SHP77 (cell line): ENCODE measurements at places on chromosomes 5 and 9.

- no peak for DNase-seq
These were observed 10.6 kb downstream of the AFAP1L1 start for GRCh38 chr5:149282027-149282965.

- DNase-seq: no peak
These were observed 12.2 kb upstream of the MARCHF3 start for GRCh38 chr5:127042593-127042992.

DNA sequence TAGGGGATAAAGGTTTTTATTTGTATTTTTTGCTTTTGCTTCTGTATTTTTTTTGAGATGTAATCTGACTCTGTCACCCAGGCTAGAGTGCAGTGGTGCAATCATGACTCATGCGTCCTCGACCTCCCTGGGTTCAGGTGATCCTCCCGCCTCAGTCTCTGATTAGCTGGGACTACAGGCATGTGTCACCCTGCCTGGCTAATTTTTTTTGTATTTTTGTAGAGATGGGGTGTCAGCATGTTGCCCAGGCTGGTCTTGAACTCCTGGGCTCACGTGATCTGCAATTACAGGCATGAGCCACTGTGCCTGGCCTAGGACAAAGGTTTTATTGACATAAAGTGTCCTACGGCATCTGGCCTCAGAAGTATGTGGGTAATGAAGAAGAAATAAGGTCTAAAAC is 297.1 kb upstream of the C9orf72 start:
- DNase-seq: no peak

DNA sequence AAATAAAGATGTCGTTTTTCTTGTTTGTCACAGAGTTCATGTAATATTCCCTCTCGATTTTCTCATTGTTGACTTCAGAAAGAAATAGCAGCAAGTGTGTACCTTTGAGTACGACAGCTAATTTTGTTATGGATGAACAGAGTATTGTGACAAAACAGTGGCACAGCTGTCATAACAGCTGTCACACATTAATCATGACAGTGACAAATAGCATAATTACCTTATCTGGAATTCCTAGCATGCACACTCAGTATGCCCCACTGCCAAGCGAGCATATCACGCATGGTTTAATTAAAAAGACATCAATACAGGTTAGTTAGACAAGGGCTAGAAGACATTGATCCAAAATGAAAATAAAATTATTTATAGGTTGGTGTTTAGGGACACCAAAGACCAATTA is 375.1 kb downstream of the SPATA31D1 start:
- DNase-seq: no peak

GRCh38 chr5:15634591-15635288 is 134.8 kb downstream of the FBXL7 start:
- DNase-seq: no peak

DNA sequence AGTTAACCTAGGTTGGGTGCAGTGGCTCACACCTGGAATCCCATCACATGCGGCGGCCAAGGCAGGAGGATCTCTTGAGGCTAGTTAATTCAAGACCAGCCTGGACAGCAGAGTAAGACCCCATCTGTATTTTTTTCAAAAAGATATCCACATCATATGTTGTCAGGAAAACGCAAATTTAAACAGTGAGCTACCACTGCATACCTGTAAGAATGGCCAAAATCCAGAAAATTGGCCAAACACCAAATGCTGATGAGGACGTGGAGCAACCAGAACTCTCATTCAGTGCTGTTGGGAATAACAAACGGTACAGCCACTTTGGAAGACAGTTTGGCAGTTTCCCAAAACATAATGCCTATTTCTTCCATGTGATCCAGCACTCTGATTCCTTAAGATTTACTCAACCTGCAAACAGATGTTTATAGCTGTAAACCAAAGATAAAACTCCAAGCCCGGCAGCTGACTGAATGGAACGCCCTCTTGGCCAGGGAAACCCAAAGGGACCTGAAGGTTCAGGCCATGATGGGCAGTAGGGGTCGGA is 12.4 kb downstream of the CEL start:
- DNase-seq: no peak

GRCh38 chr9:84139296-84140070 is 158.9 kb downstream of the RMI1 start:
- peak; percentile 8 for DNase-seq

- no peak for DNase-seq
These were observed 26.9 kb downstream of the ROR2 start for GRCh38 chr9:91923145-91923544.

DNA sequence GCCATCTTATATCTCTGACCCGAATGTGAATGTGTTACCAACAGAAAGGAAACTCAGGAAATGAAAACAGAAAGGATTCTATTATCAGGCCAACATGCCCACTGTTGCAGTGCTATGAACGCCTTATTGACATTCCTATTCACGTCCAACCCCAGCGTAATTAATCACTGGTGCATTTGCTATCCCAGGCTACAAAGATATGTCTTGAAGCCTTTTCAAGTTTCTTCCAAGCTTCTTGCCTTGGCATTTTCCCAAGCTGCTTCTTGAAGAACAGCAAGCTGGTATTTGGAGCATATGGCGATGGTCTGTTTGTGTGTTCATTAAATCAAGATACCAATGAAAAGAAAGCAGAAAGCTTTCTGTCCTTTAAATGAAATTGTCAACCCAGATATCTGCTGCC is 579.2 kb upstream of the ZNF462 start:
- no peak for DNase-seq

GRCh38 chr5:167143716-167144115 is 1147.7 kb upstream of the WWC1 start:
- no peak for DNase-seq

DNA sequence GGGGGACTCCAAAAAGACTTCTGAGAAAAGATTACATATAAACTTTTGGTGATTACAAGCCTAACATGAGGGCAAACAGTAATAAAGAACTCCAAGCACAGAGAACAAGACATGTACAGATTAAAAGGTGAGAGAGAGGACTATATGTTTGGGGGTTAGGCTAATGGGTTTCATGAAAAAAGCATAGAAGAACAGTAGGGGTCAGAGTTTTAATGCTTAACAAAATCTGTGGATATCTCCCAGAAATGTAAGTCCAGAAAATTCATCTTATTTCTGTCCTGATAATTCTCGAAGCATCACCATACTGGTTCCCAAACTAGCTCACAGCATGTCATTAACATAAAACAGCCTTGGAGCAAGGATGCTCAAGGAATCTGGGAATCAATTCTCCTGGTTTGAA is 137.2 kb downstream of the ARRDC3 start:
- no peak for DNase-seq

DNA sequence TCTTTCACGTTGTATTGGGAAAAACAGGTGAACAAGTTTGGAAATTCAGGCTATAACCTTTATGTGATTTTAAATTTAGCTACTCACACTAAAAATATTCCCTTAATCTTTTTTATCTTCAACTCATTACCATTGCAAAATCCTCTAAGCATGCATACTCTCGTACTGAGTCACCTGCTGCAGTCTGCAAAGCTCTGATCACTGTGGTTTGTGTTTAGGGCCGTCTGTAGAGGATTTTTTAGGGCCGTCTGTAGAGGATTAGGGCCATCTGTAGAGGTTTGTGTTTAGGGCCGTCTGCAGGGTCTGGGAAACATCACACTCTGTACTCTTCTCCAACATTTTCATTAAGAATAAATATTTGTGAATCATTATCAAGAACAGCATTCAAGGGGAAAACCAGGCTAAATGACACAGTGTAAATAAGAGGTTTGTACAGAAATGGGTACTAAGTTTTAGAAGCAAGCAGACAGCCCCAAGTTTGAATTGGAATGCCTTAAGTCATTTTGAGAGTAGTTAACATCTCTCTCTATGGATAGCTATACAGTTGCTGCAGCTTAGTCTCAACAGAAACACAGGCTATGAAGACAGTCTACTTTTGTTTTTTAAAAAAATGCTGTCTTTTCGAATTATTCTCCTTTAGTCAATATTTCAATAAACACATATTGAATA is 155.0 kb upstream of the TSLP start:
- DNase-seq: no peak

DNA sequence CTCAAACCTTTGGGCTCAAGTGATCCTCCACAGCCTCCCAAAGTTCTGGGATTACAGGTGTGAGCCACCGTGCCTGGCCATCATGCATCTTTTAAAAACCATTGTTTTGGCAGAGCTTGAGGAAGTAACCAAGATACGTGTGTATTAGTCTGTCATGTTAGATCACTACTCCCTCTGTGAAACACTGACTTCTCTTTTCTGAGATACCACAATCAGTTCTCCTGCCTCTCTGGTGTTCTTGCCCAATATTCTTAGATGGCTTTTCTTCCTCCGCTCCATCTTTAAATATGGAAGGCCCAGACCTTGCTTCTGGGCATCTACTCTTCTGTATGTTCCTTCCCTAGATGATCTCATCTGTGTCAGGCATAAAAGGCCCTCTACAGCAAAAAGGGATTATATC is 14.2 kb upstream of the CCNB1 start:
- no peak for DNase-seq

DNA sequence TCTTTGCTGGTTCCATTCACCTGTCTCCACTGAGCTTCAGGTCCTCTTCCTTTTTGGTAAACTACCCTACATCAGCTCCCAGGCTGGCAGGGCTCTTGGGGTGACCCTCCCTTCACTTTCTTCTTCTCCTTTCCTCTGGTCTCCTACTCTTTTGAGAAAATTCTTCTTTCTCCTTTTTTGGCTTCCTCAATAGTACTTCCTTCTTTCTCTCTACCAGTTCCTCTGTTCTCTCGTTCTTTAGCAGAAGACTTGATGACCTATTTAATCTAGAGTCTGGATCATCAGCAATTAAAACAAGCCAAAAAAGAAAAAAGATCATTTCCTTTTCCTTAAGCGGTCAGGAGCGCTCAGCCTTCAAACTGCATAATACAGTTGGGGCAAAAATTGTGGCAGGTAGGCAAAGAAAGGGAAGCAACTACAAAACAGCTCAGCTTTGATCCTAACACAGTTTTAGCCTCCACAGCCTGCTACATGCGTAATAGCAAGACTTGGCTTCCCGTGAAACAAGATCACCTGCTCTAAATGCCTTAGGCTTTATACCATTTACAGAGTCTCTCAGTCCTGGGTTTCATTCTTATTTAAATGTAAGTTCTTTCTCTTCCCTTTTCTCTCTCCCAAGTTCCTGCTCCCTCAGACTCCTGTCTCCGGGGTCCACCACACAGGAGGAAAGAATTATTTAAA is 14.0 kb upstream of the GSN start:
- no peak for DNase-seq

- DNase-seq: no peak
These were observed 15.5 kb downstream of the SLC22A4 start for GRCh38 chr5:132309679-132310078.

GRCh38 chr9:89536600-89536999 is 38.7 kb upstream of the SEMA4D start:
- no peak for DNase-seq

- no peak for DNase-seq
These were observed 42.0 kb downstream of the ITK start for GRCh38 chr5:157222506-157223230.

DNA sequence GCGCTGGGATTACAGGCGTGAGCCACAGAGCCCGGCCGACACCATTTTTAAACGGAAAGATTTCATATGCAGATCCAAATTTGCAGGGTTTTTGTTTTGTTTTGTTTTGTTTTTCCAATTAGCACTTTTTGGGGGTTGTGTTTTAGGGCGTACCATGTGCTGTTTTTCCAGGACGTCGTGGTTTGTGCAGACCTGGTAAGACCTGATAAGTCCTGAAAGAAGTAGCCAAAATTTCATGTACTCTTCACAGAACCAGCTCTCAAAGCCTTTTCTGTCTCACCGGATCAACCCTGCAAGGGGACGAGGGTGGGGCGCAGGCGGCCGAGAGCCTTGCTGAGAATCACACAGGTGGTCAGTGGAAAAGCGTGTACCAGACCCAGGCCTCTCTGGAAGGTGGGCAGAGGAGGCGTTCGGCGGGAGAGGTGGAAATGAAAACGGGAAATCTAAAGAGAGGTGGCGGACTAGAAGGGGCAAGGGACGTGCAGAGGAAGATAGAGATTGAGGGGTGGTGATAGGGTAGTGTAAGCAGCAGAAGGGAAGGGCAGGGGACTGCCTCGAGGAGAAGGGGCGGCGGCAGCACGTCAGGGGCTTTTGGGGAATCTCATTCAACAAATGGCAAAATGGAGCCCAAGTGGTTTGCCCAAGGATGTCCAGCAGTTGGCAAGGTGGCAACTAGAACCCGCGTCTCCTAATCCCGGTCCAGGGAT is 1.1 kb upstream of the FAF2 start:
- no peak for DNase-seq

DNA sequence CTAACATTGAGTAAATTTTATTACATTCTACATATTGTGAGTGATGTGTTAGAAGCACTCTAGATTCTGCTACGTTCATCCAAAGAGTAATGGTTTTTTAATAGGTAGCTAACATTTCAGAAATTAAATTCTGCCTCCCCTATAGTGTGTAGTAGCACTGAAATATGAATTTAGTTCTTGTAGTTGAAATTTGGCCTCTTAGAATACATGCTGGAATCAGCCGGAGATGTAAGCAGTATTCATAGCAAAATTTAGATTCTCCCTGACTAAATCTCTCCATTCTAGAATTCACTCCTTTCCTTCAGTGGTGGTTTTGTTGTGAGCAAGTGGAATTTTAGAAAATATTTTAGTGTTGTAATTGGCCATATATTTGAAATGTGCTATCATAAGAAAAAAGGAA is 799.9 kb upstream of the CDH10 start:
- no peak for DNase-seq

GRCh38 chr9:80881320-80881719 is 808.0 kb downstream of the TLE1 start:
- no peak for DNase-seq

DNA sequence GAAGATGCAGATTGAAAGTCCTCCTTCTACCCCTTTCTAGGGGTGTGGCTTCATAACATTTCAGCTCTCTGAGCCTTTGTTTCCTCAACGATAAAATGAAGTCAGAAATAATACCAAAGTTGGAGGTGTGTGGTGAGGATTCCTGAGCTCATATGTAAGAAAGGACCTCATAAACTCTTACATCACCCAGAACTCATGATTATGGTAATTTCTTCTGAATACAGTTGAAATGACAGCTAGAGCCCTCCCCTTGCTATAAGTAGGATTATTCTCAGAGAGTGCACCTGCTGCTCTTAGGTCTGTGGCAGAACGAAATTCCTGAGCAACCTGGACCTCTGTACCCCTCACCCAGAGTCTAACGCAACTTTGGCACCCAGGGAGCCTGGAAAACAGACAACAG is 291.4 kb upstream of the KLF4 start:
- DNase-seq: no peak

- no peak for DNase-seq
These were observed 16.4 kb downstream of the CSF1R start for GRCh38 chr5:150069672-150070627.

DNA sequence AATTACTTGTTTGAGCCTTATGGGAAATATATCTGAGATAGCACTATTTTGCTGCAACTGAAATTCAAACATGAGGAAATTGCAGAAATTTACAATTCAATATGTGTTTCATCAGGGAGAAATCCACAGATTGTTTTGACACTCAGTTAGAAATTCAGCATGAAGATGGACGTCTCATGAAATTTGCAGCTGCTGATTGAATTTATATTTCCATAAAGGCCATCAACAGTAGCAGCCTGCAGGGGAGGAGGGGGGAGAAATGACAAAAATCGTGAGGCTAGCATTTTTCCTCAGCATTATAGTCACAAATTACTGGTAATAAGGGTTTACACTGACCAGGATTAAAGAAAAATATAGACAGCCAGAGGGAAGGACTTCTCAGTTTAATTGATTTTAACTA is 81.0 kb downstream of the NDUFAF2 start:
- DNase-seq: no peak
